ENCODE measurements at places on chromosomes 5 and 9.

GRCh38 chr9:84759300-84759750 is 89.8 kb downstream of the NTRK2 start:
- DNase-seq = peak; percentile 44

DNA sequence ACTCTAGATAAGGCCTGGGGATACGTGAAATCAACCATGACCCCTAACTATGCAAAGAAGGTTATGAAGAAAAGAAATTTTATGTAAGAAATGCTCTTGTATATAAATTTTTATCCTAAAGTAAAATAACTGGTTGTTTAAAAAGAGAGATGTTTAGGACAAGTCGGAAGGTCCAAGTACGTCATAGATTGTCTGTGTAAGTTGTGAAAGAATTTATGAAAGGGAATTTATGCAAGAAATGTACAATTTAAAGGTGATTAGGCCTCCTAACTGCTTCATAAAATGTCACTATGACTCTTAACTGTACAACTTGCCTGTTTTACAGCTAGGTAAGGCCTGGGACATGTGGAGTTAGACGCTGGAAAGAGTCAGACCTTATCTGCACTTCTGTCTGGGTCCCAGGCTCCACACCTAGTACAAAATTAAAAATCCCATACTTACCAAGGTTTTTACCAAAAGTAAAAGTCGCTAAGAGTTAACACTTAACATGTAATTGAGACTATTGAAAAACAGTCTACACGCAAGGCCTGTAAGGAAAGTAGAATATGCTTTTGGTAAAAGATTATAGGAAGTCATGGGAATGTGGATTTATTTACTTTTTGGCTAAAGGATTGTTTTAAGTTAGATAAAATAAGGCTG is 77.4 kb downstream of the KIAA0825 start:
- no peak for DNase-seq

DNA sequence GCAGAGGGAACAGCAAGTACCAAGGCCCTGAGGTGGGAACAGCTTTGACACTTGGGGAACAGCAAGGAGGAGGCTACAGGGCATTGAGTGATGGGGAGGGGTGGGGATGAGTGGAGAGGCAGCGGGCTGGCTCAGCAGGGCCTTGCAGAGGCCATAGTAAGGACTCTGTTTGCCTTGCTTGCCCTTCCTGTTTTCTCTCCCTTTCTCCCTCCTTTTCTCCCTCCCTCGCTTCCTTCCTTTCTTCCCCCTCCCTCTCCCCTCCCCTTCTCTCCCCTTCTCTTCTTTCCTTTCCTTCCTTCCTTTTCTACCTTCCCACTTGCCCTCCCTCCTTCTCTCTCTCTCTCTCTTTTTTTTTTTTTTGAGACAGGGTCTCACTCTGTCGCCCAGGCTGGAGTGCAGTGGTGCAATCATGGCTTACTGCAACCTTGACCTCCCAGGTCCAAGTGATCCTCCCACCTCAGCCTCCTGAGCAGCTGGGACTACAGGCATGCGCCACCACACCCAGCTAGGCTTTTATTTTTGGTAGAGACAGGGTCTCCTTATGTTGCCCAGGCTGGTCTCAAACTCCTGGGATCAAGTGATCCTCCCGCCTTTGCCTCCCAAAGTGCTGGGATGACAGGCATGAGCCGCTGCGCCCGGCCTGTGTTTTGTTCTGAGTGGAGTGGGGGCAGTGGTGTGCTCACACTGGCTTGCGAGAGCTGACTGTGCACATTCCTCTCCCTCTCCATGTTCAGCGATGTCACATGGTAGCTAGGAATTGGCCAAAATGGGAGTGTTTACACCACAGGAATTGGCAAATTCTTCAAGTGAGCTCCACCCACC is 17.1 kb downstream of the IER5L start:
- DNase-seq = no peak

DNA sequence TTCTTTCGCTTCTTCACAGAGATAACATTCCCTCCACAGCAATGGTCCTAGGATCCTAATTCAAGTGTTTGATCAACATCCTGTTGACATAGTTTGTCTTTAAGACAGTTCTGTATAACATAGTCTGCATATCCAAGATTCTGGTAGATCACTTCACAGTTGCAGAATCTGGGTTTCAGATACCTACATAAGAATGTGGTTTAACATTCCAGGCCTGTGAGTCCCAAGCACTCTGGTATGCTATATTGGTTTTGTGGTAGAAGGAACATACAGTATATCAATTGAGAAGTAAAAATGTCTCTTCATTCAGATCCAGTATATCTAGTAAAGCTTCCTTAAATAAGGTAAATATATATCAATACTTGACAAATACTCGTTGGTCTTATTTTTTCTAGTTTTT is 914.2 kb upstream of the CDH6 start:
- no peak for DNase-seq

- no peak for DNase-seq
These were observed 1.5 kb upstream of the GABBR2 start for GRCh38 chr9:98709968-98710965.

- no peak for DNase-seq
These were observed 1.2 kb upstream of the TBCA start for GRCh38 chr5:77777281-77777892.

DNA sequence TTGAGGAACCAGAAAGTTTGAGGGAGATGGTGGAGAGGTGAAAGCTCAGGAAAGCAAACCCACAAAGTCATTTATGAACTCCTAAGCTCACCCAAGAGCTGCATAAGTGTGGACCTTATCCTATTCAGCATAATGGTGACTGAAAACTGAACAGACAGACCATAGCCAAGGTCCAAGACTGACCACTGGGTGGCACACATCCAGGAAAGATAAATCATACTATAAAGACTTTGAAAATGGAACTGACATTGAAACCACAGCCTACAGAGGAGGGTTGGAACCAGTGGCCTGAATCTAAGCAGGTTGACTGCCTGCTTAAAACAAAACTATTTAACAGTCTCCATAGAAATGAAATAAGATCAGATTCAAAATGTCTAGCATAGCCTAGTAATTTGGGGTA is 121.0 kb upstream of the RGS7BP start:
- DNase-seq = no peak

DNA sequence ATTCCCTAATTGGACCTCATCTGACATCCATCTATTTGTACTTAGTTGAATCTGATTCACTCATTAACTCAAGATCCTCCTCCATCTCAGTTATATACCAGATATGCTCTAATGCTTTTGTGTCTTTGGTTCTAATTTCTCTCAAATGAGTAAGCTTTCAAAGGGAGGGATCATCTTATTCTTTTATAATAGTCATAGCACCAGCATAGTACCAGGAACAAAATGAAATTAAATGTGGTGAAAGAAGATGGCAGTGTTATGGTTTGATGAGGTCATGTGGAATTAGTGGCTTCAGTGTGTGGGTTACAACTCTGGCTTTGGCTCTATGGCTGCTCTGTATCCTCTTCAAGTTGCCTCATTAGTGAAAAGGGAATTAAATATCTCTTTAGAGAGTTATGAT is 32.5 kb upstream of the ZNF366 start:
- DNase-seq = no peak

GRCh38 chr5:142145106-142145900 is 36.7 kb downstream of the NDFIP1 start:
- DNase-seq = peak; percentile 74

DNA sequence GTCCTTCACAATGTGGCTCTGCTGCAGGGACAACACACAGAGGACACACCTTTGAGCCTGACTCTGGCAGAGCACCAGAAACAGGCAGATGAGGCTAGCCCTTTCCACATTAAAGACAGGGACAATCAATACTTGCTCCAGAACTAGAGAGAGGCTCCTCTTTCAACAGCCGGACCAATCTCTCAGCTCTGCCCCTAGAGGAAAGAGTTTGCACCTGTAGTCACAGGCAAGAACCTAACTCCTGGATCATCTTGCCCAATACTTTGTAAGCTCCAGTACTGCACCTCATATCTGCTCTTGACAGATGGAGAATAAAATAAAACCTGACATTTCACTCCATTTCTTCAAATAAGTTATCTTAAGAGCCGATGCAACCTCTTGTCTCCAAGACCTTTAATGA is 52.1 kb downstream of the EPB41L4A start:
- no peak for DNase-seq

DNA sequence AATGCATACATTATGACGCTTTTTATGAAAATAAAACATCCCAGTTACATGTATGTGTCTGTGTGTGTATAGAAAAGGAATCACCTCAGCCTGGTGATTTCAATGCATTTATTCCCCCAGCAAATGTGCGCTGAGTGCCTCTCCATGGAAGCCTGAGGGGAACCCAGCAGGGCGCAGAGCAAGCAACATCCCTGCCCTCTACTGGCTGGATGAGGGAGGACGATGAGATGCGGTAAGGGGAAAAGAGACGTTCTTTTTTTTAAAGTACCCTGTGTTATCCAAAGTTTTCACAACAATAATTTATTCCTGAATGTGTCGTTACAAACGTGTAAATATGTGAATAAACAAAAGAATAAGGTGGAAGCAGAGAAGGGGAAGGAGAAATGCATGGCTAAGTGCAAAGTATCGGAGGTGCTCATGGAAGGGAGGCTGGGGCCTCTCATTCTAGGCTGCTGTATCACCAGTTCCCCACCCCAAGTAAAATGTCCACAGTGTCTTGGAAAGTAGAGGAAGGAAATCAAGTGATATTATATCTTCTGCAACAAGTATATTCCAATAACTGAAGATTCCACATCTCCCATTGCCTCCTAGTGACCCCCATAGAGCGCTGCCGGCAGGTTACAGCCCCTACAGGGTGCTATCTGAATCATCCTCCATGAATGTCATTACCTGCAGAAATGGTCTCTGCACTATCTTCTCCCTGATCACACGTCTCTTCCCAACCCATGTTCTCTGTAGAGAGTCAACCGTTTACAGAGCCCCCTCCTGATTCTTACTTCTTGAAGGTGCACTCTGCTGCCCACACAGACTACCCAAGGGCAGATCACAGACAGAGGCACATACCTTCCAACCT is 13.0 kb upstream of the ABLIM3 start:
- DNase-seq = no peak

DNA sequence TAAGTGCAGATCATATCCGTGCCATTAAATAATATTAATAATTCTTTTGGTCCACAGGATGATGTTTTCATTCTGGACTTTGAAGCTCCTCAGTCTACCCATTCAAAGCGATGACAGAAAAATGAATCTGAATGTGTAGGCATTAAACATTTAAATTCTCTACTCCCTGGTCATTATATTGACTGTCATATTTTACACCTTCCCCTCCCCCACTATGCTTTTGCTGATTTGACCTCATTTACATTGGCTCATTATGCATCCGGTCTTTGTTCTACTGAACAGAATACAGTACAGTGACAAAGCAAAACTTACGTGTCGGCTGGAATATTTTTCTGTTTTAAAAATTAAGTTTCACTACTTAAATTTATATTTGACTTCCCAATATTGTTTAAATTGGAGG is 289.7 kb upstream of the TMEM161B start:
- no peak for DNase-seq

DNA sequence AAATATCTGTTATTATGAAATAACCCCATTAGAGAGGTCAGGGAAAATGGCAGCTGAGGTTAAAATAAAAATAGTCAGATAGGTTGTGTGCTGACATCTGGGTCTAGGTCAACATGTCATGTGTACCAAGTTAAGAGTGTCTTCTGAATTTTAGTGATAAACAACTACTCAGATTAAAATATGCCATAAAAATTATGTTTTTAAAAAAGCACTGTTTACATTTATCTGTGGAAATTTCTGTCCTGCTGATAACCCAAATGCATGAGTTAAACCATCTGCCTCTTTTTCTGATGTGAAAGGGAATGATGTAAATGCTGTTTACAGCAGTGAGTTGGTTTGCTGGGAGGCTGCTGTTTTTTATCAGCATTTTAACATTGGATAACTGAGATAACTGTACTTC is 361.2 kb upstream of the TARS1 start:
- DNase-seq = no peak

GRCh38 chr5:56535347-56535746 is 280.0 kb upstream of the MAP3K1 start:
- no peak for DNase-seq

DNA sequence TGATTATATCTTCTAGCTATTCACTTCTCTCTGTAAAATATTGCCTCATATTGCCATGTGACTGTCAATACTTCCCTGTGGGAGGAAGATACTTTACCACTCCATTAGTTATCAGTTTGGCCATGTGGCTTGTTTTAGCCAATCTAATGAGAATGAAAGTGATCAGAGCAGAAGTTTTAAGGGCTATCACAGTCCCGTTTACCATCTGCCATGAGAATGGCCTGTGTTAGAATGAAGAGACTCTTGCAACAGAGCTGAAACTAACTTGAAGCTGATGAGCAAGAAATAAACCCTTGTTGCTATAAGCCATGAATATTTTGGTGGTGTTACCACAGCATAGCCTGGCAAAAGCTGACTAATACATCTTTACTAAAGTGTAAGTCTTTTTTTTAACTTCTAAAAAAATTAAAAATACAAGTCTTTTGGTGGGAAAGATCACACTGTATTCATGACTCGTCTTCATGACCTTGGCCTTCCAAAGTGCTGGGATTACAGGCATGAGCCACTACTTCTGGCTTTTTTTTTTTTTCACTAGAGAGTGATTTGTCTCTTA is 68.0 kb upstream of the CTNNA1 start:
- DNase-seq = no peak

GRCh38 chr5:95610546-95610945 is 9.3 kb upstream of the GPR150 start:
- no peak for DNase-seq

DNA sequence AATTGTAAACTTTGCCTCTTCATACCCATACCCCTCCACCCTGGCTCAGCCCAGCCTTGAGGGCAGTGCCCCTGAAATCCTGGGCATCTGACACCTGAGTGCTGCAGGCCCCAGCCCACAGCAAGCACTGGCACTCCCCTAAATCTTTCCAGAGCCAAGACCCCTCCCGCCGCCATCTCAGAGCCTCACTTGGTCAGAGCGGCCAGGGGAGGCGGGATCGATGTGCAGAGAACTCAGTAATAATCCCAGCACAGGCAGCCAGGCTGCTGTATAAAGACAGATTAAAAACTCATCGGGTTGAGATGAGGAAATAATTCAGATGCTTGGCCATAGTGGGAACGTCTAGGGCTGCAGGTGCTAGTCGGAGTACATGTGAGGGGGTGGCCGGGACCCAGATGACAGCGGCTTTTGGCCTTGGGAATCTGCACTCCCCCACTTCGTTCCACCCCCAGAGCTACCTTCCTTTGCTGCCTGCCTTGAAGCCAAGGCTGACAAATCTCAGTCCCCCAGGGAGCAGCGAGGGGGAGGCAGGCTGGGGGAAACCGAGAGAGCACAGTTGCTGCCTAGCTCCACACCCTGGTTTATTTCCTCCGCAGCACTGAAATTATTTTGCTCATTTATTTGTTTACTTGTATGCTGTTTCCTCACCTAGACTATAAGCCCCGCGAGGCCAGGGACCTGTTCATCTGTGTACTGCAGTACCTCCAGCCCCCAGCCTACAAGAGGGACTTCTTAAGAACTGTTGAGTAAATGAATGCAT is 19.5 kb upstream of the ARAP3 start:
- no peak for DNase-seq
